ENCODE measurements at places on chromosomes 3 and 15.

DNA sequence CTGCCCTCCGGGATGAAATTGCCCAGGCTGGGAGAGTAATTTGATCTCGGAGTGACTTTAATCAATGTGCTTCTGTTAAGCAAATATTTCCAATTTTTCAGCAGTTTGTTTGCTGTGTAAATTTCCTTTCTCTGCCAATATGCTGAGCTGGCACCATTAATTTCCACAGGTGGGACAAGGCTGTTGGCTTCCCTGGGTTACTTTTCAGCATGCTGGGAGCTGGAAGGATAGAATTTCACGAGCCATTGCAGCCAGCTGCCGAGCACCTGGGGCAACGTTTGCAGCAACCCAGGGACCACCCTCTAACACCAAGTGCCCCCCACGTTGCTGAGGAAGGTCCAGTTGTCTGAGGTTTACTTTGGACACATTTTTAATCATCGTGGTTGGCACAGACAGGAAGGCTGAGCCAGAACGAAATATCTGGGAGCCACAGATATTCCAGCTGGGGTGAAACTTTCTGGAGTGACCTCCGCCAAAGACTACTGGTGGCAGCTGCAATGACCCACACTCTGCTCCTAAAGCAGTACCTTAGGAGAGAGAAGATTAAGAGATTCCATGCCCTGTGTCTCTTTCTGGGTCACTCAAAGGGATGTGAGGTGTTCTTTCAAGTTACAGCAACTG, 293.3 kb upstream of the RGMA start:
- no peak for DNase-seq

- no peak for DNase-seq
Measured at GRCh38 chr3:49460188-49460890, 9.7 kb upstream of the DAG1 start.

DNA sequence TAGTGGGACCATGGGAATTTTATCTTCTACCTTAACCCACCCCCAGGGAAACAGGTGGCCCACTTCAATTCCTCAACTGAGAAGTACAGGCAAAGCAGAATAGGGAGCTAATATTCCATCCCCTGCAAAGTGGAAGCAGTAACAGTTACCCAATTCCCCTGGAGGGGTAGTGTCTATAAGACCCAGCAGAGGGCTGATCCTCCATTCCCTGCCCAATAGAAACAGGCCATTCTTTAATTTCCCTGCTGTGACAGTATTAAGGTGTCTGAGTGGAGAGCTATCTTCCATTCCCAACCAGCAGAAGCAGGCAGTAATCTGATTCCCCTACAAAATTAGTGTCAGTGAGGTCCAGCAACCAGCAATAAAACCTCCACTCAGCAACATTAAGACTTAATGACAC, 219.8 kb downstream of the ULK4 start:
- DNase-seq: no peak

- no peak for DNase-seq
Measured at GRCh38 chr3:5126586-5126985, 4.5 kb downstream of the ARL8B start.

DNA sequence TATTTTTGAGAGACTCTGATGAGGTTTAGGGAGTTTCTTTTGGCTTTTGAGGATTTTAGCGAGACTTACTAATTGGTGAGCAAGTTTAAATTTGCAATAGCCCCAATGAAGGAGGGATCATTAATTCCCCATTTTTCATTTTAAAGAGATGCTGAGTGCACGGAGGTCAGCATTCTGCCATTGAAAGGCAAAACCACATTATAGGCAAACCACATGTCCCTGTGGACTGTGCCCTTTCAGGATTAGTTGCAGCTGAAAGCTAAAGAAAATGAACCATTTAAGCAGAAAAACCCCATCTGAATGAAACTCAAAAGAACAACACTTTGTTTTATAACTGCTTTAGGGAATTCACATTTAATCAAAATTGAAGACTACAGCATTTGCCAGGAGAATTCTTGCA, 246.5 kb downstream of the PDZRN3 start:
- DNase-seq: no peak

Measured in neural crest cell (in vitro differentiated cells).